GM19239 (cell line): ENCODE measurements at places on chromosomes 5 and 9.

- no peak for DNase-seq
Observed at GRCh38 chr9:72168075-72168474, 18.8 kb downstream of the GDA start.

- no peak for DNase-seq
Observed at GRCh38 chr9:78189461-78189860, 46.4 kb upstream of the CEP78 start.

DNA sequence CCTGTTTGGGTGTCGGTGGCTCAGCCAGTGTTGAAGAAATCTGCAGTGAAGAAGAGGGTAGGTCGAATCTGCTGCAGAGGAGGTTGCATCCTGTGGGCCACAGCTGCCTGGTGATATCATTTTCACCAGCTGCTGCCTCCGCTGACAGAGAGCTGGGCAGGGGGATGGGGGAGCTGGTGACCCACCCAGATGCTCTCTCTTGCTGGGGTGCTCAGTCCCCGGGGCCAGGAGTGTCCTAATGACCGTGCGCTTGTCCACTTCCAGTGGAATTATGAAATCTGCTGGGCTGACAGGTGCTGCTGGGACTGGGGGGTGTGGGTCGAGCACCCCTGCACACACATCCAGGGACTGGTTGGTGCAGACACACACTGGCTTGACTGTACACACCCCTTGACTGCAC lies 83.2 kb upstream of the IRX4 start:
- no peak for DNase-seq

DNA sequence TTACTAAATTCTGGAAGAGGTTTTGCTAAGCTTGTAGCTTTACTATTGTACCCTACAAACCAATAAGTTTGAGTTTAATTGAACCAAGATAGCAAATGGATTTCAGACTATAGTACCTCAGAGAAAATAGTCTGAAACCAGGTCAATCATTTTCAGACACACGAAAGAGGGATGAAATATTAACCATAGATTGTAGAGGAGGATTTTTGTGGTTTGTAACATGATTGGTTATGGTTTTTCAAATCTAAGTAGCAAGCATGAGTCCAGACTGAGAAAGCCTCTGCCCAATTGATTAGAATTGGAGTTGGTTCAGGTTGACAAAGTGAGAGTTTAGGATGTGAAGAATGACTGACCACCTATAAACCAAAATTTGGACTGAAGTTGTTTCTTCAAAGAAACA lies 562.7 kb upstream of the DMAC1 start:
- DNase-seq, result no peak

- no peak for DNase-seq
Observed at GRCh38 chr5:173795601-173796000, 92.5 kb upstream of the CPEB4 start.

GRCh38 chr5:167819406-167819805 lies 472.0 kb upstream of the WWC1 start:
- peak; percentile 1 for DNase-seq
